T-helper 17 cell (primary cell): ENCODE measurements at places on chromosomes 1 and 21.

DNA sequence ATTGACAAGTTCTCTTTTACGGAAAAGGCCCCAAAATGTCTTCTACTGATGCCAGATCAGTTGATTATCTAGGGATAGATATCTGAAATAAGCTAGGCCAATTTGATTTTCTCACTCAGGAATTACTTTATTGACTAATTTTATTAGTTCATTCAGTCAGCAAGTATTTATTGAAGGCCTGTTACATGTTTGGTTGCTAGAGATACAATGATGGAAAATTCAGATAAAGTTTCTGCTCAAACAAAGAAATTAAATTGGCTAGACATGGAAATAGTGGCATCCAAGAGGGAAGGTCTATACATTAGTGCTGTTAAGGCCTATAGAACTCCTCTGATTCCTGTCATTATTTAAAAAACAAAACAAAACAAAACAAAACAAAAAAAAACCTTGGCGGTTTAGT, 56.5 kb downstream of the HS2ST1 start:
- DNase-seq, result no peak

DNA sequence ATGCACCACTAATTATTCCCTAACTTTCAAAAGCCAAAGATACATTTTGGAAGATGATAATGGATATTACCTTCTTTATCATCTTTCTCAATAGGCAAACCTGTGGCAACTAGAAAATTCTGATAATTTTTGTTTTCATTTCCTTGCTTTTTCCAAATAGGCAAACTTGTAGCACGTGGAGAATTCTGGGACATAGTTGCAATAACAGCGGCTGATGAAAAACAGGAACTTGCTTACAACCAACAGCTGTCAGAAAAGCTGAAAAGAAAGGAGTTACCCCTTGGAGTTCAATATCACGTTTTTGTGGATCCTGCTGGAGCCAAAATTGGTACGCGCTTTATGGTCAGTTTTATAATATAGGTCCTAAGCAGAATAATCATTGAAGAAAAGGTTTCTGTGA, 1.5 kb downstream of the FPGT start:
- no peak for DNase-seq

- no peak for DNase-seq
Observed at GRCh38 chr1:21278860-21279845, 11.1 kb downstream of the ECE1 start.

GRCh38 chr1:150560011-150560438, 10.8 kb downstream of the ADAMTSL4 start:
- DNase-seq, result peak; percentile 68

DNA sequence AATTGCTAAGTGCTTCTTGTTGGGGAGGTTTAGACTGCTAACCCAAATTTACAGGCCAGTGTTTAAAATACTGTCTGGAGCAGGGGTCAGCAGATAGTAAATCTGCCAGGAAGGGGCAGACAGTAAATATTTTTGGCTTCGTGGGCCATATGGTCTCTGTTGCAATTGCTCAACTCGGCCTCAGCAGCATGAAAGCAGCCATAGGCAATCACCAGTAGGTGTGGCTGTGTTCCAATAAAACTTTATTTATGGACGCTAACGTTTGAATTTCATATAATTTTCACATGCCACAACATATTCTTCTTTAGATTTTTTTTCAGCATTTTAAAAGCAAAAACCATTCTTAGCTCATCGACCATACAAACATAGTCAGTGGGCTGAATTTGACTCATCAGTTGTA, 172.7 kb downstream of the BRINP2 start:
- DNase-seq, result no peak

DNA sequence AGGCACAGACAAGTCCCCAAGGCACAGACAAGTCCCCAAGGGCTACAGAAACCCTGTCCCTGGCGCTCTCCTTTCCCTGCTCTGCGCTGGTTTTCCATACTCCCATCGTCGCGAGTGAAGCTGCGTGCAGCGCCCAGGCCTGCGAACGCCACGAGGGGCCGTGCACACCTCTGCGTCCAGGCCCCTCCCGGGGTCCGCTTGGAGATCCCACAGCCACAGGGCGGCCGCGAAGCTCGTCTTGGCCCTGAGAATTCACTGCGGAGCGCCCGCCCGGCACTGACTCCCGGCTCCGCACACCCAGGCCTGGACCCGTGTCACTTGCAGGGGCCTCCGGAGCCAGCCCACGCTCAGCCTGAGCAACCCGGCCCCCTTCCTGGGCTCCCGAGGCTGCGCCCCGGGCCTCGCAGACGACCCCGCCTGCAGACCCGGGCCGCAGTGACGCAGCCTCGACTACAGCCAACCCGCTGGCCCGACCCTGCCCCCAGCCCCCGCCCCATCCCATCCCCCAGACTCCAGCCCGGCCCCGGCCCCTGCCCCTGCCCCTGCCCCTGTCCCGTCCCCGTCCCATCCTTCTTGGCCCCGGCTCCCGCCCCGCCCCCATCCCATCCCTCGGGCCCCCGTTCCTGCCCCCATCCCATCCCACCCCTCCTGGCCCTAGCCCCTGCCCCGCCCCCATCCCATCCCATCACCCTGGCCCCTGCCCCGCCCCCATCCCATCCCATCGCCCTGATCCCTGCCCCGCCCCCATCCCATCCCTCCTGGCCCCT, 841 bp downstream of the POFUT2 start:
- DNase-seq, result no peak

DNA sequence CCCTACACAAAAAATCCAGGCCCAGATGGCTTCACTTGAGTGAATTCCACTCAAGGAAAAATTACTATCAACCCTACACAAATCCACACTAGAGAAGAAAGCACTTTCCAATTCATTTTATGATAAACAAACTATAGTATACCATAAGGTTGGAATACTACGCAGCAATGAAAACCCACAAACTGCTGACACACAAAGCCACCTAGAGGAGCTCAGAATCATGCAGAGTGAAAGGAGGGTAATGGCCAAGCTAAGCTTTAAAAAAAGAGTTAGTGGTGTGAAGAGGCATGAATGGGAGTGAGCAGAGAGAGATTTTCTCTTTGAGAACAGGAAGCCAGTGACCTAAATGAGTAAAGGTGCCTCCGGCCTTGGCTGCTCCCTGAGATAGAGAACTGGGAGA, 93.7 kb downstream of the DHRS3 start:
- DNase-seq, result no peak

DNA sequence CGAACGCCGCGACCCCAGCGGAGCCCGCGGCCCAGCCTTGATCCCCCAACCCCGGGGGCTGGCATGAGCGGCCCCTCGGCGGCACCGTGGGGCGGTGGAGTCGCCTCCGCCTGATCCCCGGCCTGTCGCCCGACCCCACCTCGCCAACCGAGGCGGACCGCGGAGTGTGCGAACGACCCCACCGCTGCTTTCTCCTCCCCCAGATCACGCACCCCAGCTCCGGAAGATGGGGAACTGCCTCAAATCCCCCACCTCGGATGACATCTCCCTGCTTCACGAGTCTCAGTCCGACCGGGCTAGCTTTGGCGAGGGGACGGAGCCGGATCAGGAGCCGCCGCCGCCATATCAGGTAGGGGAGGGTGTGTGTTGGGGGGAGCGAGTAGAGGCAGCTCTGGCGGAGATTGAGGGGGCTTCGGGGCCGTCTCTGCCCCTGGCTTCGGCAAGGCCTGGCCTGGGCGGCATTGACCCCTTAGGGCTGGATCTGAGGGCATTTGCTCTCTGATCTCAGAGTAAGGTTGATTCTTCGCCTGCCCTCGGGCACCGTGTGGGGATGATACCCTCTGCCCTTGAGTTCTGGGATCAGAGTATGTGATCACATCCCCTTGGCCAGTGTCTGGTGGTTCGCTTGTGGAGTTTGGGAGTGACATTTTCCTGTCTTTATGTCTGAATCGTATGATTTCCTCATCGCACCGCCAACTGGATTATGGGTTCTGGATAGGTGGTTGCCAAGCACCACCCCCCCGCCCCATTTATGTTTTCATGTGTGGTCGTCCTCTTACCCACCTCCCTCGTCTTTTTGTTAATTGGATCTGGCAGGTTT, 668 bp downstream of the RNF11 start:
- peak; percentile 27 for DNase-seq

DNA sequence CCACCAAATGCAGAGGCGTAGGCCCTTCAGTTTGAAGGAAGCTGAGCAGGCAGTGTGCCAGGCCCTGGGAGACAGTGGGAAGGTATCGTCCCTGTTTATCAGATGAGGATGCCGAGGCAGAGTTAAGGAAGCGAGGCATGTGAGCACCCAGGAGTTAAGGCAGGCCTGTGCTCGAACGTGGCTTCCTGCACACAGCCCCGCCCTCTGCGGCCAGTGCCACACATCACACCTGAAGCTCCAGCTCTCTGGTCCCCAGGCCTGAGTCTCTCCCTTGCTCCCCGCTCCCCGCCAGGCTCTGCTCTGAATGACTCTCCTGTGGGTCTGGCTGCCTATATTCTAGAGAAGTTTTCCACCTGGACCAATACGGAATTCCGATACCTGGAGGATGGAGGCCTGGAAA, 32.1 kb downstream of the EPHX1 start:
- DNase-seq, result no peak

- no peak for DNase-seq
Observed at GRCh38 chr1:21639594-21640041, 29.5 kb downstream of the RAP1GAP start.

DNA sequence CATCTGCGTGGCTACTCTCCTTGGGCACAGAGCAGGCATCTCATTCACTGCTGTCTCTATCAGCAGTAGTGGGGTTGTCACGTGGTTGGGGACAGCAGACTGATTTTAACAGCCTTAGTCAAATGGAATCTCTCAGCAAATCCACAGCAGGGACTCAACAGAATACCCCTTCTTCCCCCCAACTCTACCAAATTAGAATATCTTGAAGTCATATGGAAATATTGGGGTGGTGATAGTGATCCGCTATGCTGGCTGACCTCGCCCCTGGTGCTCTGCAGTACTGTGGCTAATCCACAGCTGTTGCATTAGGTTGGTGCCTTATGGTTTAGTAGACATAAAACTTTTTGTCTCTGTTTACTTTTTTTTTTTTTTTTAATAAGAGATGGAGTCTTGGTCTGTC, 23.9 kb downstream of the HHAT start:
- DNase-seq, result no peak

GRCh38 chr1:233121947-233122559, 171.6 kb downstream of the NTPCR start:
- no peak for DNase-seq
